ENCODE measurements at places on chromosomes 4 and X.

DNA sequence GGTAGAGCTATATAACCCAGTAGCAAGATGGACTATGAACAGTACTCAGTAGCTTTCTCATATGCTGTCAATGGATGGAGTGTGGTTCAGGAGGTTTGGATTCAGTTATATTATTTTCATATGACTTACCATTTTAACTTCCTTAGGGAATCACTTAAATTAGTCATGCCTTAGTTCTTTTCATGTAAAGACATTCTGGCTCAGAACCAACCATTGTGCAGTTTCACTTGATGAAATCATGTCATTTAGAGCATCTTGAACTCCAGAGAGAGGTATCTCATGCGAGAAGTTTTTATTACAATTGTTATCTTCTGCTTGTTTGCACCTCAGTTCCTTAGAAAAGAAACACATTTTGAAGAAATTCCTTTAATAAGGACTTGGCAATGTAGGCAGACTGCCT, 55.8 kb downstream of the IL1RAPL2 start:
- no peak for DNase-seq

GRCh38 chrX:103615781-103616371, 8.1 kb downstream of the TCEAL3 start:
- no peak for DNase-seq

DNA sequence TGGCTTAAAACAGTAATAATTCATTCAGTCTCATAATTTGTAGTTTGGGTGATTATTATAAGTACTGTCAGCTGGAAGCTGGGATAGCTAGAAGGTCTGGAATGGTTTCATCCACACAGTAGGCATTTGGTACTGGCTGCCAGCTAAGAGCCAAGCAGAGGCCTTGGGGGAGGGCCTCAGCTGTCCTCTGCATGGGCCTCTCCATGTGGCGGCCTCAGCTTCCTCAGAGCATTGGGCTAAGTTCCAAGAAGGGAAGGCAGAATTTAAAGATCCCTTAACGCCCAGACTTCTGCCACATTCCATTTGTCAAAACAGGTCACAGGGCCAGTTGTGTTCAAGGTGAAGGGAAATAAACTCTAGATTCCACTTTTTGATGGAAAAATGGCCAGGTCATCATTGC, 93.3 kb downstream of the NEUROG2 start:
- no peak for DNase-seq

DNA sequence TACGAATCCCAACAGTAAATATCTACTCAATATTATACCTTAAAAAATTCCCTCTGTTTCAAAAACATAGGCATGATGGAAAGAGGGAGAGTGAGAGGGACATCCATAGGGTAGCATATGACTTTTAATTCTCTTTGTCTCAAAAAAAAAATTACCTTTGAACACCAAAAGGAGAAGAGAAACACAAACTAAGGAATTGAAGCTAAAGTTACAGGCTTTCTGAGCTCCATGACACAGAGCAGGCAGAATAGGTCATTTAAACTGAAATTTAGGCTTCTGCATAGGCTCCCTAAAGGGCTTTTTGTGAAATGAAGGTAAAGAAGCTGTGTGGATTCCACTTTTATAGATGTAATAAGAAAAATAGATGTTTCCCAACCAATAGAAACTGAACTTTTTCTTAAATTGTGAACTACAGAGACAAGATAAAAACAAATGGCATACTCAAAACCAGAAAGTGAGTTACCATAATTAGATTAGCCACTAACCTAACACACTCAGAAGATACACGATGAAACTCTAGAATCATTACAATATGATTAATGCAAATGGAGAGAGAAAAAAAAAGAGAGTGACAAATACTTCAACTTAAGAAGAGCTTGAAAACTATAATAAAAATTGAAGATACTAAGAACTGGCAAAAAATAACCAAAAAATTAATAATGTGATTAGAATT, 584.6 kb downstream of the GABRG1 start:
- no peak for DNase-seq

- no peak for DNase-seq
These were observed 96.8 kb downstream of the FNIP2 start for GRCh38 chr4:158865520-158866177.

DNA sequence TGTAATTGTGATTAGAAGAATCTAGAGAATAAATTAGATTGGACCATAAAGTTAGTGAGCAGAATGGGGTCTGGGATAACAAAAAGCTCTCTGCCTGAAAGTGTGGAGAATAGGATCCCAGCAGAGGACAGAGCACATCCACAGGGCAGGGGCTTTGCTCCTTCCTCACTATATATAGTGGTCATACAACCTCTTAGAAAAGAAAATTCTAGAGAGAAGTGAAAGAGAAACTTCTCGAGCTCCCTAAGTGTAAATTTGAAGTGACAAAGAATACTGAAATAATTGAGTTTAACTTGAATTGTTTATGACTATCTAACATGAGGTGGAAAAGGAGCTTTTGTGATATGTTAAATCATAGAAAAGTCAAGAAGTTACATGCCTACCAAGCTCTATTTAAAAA, 14.9 kb downstream of the ADAM29 start:
- no peak for DNase-seq

DNA sequence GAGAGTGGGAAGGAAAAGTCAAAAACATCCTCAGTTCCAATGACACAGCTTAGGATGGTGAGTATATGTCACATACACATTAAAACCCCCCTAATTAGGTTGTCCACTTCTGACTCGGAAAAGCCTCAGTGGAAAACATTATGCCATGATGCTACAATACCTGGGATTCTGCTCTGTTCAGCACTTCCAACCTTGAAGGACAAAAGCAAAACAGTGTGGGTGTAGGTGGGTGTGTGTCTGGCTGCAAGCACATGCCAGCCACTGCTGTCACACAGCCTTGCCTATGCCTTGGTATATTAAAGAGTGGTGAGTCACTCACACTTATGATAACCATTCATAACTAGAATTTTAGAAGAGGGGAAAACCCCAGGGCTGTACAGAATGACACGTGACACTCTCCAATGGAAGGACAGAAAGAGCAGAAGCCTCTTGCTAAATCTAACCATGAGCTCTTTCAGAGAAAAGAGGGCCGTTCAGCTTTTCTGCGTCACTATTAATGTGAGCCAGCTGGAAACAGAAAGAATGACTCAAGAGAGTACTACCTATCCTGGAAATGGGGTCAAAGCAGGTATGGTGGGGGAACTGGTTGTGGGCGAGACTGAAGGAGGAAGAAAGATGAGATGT, 159.6 kb downstream of the TET2 start:
- DNase-seq = peak; percentile 99

GRCh38 chrX:114717921-114718320, 134.0 kb downstream of the HTR2C start:
- no peak for DNase-seq

DNA sequence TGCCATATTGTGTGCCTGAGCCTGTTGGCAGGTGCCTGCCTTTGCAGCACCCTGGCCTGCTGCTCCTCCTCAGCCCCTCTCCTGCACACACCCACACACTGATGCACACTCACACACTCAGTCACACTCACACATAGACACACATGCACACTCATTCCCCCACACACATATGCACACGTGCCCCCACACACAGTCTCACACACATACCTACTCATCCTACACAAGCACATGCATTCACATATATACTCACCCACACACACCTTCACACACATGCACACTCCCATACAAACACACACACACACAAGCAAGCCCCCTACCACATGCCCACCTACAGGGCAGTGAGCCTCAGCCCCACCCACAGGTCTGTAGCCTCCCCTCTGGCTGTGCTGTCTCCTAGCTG, 245.0 kb downstream of the EVC2 start:
- DNase-seq = no peak

DNA sequence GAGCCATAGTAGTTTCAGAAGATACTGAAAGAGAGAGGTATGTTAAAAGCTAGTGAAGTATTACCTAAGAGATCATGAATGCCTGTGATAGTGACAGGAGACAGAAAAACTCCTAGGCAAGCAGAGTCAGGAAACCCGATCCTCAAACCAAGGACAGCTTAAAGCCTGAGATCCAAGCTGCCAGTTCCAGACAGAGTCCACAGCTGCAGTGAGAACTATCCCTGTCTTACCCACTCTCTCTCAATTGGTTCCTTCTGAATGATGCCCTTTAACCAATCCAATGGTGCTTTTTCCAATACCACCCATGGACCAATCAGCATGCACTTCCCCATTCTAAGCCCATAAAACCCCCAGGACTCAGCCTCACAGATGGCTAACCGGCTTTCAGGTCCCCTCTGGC, 90.4 kb upstream of the PCDH10 start:
- DNase-seq = no peak

DNA sequence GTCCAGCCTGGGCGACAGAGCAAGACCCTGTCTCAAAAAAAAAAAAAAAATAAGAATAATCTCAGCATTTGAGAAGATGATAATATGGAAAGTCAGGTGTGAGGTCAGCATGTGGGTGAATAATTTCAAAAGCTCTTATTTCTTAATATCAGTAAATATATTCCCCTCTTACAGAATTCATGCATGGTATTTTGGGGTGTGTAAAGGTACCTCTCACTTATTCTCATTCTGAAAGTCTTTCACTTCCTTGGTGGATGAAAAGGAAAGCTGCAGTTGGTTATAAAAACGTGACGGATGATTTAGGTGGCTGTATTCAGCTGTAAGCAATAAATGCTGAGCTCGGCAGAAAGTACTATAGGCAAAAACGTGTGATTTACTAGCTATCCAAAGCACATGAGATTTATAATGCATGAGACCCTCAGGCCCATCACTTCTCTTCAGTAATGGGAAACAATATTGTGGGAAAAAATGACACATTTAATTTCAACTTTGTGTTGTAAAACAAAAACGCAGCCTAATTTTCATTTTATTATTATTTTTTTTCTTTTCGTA, 353.2 kb upstream of the MAGEB2 start:
- DNase-seq = no peak

GRCh38 chr4:101115887-101116286, 231.4 kb downstream of the PPP3CA start:
- DNase-seq = no peak

- no peak for DNase-seq
These were observed 22.2 kb upstream of the FHL1 start for GRCh38 chrX:136125106-136125505.

DNA sequence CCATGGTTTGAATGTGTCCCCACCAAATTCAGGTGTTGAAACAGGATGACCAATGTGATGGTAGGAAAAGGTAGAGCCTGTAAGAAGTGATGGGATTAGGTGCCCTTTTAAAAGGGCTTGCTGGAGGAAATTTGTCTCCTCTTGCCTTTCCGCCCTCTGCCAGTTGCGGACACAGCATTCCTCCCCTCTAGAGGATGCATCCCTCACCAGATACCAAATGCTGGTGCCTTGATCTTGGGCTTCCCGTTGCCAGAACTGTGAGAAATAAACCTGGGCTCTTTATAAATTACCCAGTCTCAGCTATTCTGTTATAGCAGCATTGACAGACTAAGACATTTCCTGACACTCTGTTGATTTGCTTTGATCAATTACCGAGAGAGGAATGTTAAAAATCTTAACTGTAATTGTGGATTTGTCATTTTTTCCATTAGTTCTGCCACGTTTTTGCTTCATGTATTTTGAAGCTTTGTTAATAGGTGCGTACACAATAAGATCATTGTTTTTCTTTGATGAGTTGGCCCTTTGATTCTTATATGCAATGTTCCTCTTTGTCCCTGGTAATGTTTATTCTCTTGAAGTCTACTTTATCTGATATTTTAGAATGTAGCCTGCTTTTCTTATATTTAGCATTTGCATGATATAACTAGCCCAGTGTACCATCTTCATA, 13.3 kb downstream of the NFKB1 start:
- no peak for DNase-seq

DNA sequence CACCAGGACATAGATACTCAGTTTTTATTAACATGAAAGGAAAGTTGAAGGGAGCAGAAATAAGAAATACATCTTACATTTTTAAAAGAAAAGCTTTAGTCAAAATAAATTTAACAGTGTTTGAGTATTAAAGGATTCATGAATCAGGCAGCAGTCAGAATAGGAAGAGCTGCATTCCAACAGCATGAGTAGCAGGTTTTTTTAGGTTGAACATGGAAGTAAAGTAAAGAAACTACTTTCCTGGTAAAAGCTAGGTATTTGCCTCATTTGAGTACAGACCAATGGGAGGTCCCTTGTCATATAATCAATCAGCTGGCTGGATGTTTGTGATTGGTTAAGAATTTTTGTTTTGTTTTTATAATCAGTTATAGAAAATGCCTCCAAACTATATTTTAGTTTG, 645.9 kb upstream of the INTU start:
- no peak for DNase-seq

DNA sequence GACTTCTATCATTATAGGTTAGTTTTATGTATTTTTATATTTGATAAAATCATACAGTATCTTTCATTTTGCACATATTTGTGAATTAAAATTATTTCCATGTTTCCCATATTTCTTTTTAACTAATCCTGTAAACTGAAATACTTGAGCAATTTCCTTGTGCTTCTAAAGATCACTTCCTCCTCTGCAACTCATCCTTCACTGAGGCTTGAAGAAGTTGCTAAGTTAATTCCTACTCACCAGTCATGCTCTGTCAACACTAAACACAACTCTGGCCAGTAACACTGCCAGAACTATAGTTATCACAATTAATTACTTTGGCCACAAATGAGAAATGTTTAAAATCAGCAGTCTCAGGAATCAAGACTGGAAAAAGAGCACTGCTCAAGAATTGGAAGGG, 6.7 kb downstream of the SPATA4 start:
- peak; percentile 39 for DNase-seq

GRCh38 chrX:108332281-108332680, 105.9 kb downstream of the COL4A6 start:
- no peak for DNase-seq

DNA sequence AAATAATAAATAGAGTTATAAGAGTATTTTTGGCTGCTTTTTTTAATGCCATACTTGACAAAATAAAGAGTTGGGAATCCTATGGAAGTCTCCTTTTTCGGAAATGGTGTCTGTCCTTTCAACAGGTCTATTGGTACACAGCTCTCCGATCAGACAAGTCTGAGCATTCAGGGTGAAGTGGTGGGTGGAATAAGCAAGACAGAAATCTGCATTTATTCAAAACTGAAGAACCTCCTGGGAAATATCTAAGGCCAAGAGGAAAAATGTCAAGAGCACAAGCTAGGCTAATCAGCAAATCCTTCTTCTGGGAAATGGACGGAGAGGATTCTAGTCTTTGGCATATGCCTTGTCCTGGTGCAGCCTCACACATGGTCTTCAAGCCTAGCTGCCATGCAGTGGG, 309.0 kb downstream of the CENPC start:
- DNase-seq = no peak

GRCh38 chr4:61070269-61070668, 129.9 kb upstream of the ADGRL3 start:
- peak; percentile 3 for DNase-seq
